Activated CD4-positive, alpha-beta T cell treated with anti-CD3 and anti-CD28 coated beads, Interleukin-2, amount 50 U/mL, for 48 hours (primary cell): ENCODE measurements at places on chromosomes 6 and 20.

- no peak for DNase-seq
Observed at GRCh38 chr6:13870214-13870830, 54.4 kb upstream of the RNF182 start.

GRCh38 chr6:39416728-39417127 lies 94.2 kb upstream of the KCNK16 start:
- DNase-seq: no peak

GRCh38 chr6:163962627-163963117 lies 548.2 kb downstream of the QKI start:
- no peak for DNase-seq

- no peak for DNase-seq
Observed at GRCh38 chr6:40735121-40735520, 148.0 kb upstream of the LRFN2 start.

DNA sequence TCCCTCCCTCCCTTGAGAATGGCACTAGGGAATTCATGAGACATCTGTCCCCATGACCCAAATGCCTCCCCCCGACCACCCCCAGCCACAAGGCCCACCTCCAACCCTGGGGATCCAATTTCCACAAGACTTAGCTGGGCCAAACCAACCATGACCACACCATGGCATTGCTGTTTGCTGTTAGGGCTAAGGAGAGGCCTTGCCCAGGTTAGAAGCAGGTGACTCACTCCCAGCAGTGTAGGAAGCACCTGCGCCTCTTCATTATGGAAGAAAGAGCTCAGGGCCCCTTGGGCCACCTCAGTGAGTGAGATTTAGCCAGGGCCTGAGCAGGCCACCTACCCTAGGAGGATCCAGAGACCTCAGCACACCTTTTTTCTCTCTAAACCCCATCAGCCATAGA lies 337.9 kb downstream of the TAF4 start:
- DNase-seq: no peak

DNA sequence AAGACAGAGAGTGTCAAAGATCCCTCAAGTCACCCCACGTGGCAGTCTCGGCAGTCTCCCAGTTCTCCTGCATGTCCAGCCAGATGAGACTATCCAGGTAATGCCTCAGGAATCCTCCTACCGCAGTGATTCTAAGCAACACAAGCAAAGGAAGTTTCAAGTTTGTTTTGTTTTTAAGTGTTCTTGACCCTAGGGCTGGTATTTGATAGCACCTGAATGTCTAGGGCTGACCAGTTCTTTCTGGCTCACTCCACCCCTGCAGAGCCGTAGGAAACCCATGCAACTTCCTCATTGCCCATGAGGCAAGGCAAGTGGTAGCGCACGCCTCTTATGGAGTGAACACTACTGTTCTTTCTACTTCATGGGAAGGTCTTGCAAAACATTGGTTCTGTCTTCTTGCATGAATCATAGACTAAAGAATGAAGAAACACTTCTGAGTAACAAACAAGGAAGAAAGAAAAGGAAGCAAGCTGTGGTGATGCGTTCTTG lies 24.8 kb upstream of the FOXQ1 start:
- no peak for DNase-seq

GRCh38 chr6:26595669-26596269 lies 984 bp upstream of the ABT1 start:
- DNase-seq: peak; percentile 93

- no peak for DNase-seq
Observed at GRCh38 chr20:36688630-36689029, 42.6 kb upstream of the SLA2 start.

- no peak for DNase-seq
Observed at GRCh38 chr6:29619578-29620160, 13.3 kb downstream of the GABBR1 start.

DNA sequence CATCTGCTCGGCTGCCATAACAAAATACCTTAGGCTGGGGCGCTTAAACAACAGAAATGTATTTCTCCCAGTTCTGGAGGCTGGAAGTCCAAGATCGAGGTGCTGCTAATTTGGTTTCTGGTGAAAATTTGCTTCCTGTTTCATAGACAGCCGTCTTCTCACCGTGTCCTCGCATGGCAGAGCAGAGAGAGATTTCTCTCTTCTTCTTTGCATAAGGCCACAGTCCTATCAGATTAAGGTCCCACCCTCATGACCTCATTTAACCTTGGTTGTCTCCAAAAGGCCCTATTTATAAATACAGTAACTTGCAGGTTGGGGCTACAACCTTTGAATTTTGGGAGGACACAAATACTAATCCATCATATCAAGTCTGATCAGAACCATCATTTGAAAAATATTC lies 544.3 kb downstream of the KIF16B start:
- DNase-seq: no peak

DNA sequence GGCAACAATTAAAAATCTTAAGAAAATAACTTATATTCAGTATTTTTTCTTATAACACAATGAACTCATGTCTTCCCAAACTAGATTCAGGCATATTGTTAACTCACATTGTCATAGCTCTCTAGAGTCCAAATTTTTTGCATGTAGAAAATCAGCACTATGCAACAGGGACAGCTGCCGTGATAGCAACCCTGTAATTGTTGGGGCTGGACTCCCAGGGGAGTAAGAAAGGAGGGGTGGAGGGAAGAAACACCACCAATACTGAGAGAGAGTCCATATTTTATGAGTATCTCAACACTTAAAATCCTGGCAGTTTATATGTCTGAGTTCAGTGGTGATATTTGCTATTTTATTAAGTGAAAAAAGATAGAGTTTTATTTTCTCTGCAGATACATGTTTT lies 89.6 kb upstream of the HS3ST5 start:
- no peak for DNase-seq

DNA sequence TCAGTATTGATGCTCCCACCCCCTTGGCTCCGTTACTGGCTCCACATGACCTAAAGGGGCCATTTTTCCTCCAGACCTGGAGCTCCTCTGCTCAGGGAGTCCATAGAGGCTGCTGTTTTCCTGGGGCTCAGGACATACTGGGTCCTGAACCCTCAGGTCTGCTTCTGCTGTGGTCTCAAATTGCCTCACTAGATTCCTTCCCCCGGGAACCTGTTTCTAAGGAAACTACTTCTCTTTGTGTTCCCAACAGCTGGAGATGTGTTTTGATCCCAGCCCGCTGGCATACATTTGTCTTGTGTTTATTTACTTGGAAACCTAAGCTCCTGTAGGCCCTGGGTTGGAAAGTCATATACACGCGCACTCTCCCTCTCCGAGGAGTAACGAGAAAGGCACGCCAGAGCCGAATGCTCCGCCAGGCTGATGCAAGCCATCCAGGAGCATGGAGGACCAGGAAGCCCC lies 222.8 kb downstream of the UST start:
- DNase-seq: no peak

GRCh38 chr6:35719830-35720733 lies 16.8 kb upstream of the ARMC12 start:
- peak; percentile 49 for DNase-seq

DNA sequence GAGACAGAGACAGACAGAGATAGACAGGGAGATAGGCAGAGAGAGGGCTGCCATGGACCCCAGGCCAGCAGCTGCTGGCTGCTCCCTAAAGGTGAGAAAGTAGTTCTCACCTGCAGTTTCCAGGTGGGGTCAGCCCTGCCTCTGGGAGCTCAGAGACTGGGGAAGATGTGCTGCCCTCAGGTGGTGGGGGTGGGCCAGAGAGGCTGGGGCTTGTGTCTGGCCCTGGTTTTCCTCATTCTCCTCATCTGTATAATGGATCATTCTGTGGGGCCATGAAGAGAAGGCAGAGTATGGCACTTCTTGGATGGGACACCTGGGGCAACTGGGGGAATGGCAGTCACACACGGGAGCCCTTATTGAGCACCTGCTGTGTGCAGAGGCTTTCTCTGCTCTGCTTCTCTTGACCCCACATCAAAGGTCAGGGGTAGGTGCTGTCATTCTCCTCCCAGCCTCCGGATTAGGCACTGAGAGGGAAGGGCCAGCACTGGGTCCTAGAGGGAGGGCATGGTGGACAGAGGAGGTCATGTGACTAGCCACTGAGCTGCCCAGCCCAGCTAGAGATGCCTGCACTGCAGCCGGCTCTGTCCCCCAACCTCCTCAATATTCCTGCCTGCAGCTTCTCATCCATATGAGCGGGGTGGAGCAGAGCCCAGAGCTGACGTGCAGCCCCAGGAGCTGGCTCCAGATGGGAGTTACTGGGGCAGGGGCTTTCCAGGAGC lies 4.1 kb downstream of the ANGPT4 start:
- no peak for DNase-seq

GRCh38 chr20:19768325-19768842 lies 10.3 kb downstream of the RIN2 start:
- DNase-seq: no peak

GRCh38 chr20:39280875-39281274 lies 318.7 kb downstream of the DHX35 start:
- no peak for DNase-seq

- DNase-seq: no peak
Observed at GRCh38 chr6:52133324-52133723, 45.9 kb upstream of the PKHD1 start.
